Smooth muscle cell of trachea (primary cell): ENCODE measurements at places on chromosomes 3 and 15. TPM values are rescaled to one million over a fixed set of nuclear protein-coding genes. Genes with fewer than 3 reads are reported as not detected.

Gene PLCL2
- 19.8 and 20.5 TPM in 2 replicates for total RNA-seq

Gene NOX5
- total RNA-seq = 0.58 and 0.83 TPM in 2 replicates

Gene CFAP91
- 0.33 and 0.44 TPM in 2 replicates for total RNA-seq

Gene C2CD4A
- total RNA-seq = not detected in 2 replicates

Gene ACKR2
- 0.15 and 0.17 TPM in 2 replicates for total RNA-seq

Gene CYP1A2
- total RNA-seq = not detected in 2 replicates

Gene MORC1
- not detected in 2 replicates for total RNA-seq

Gene TMC3
- not detected in 2 replicates for total RNA-seq

Gene SEMA3G
- under 0.01 and 0.15 TPM in 2 replicates for total RNA-seq

Gene CYP8B1
- total RNA-seq = not detected in 2 replicates

Gene HCLS1
- total RNA-seq = 0.15 and 0.17 TPM in 2 replicates

Gene IL17RE
- 1.5 and 2.8 TPM in 2 replicates for total RNA-seq

Gene APOD
- total RNA-seq = 1.6 and 2.8 TPM in 2 replicates
